ENCODE measurements at places on chromosomes 4 and X. TPM values are rescaled to one million over a fixed set of nuclear protein-coding genes. Genes with fewer than 3 reads are reported as not detected.

GRCh38 chr4:124583797-124584196, 128.7 kb downstream of the ANKRD50 start:
- H3K27ac ChIP-seq = no peak overlapping the region
- H3K27me3 ChIP-seq = no peaks in the 10 kb centered on the region
- no peaks in the 10 kb centered on the region for H3K4me1 ChIP-seq
- no peaks in the 10 kb centered on the region for H3K36me3 ChIP-seq
- no peak for DNase-seq

GRCh38 chrX:150625875-150626274, 57.5 kb downstream of the MTM1 start:
- no peak for DNase-seq
- no peaks in the 10 kb centered on the region for H3K27me3 ChIP-seq
- H3K4me3 ChIP-seq = no peak overlapping the region
- H3K36me3 ChIP-seq = no peaks in the 10 kb centered on the region
- no peak overlapping the region for H3K27ac ChIP-seq

DNA sequence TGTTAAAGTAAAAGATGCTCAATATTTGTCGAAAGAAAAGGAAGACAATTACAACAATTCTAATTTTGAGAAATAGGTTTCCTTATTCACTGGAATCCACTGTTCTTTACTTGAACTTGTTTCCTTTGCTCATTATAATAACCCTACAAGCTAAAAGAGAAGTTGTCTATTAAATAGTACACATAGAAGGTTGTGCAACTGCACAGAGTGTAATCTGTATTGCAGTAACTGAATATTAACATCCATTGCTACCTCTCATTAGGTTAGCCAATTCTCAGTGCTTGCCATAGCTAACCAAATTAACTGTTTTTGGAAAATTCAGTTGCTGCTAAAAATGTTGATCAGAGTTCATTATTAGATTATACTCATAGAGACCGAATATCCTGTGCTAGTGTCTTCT, 120.0 kb downstream of the PDLIM5 start:
- no peaks in the 10 kb centered on the region for H3K36me3 ChIP-seq
- peaks cover 4% of the 10 kb centered on the region for H3K4me1 ChIP-seq
- no peaks in the 10 kb centered on the region for H3K27me3 ChIP-seq
- no peak overlapping the region for H3K4me3 ChIP-seq

- H3K4me1 ChIP-seq = no peaks in the 10 kb centered on the region
- H3K27me3 ChIP-seq = no peaks in the 10 kb centered on the region
- DNase-seq = no peak
- H3K27ac ChIP-seq = no peak overlapping the region
- no peak overlapping the region for H3K4me3 ChIP-seq
- H3K36me3 ChIP-seq = no peaks in the 10 kb centered on the region
Measured at GRCh38 chrX:46965125-46965758, 53.0 kb downstream of the JADE3 start.

GRCh38 chr4:119897260-119897659, 169.4 kb downstream of the MAD2L1 start:
- no peaks in the 10 kb centered on the region for H3K27me3 ChIP-seq
- H3K4me1 ChIP-seq = no peaks in the 10 kb centered on the region
- no peak for DNase-seq
- no peaks in the 10 kb centered on the region for H3K36me3 ChIP-seq
- H3K4me3 ChIP-seq = no peak overlapping the region

- H3K4me3 ChIP-seq = no peak overlapping the region
- no peaks in the 10 kb centered on the region for H3K36me3 ChIP-seq
- peak; percentile 15 for DNase-seq
Measured at GRCh38 chr4:3303565-3303824, 10.7 kb downstream of the RGS12 start.

- no peak for DNase-seq
- no peak overlapping the region for H3K4me3 ChIP-seq
- no peak overlapping the region for H3K27ac ChIP-seq
- H3K4me1 ChIP-seq = no peaks in the 10 kb centered on the region
- no peaks in the 10 kb centered on the region for H3K27me3 ChIP-seq
- peaks cover 2% of the 10 kb centered on the region for H3K36me3 ChIP-seq
Measured at GRCh38 chr4:159360549-159360948, 257.7 kb downstream of the RAPGEF2 start.

GRCh38 chr4:4481399-4481994, 60.4 kb downstream of the STX18 start:
- H3K27ac ChIP-seq = no peak overlapping the region
- no peaks in the 10 kb centered on the region for H3K36me3 ChIP-seq
- no peak for DNase-seq
- no peak overlapping the region for H3K4me3 ChIP-seq
- no peaks in the 10 kb centered on the region for H3K27me3 ChIP-seq

- no peak overlapping the region for H3K27ac ChIP-seq
- no peaks in the 10 kb centered on the region for H3K27me3 ChIP-seq
- no peaks in the 10 kb centered on the region for H3K36me3 ChIP-seq
- no peak for DNase-seq
- no peaks in the 10 kb centered on the region for H3K4me1 ChIP-seq
Measured at GRCh38 chr4:155899891-155900290, 3.6 kb upstream of the TDO2 start.

DNA sequence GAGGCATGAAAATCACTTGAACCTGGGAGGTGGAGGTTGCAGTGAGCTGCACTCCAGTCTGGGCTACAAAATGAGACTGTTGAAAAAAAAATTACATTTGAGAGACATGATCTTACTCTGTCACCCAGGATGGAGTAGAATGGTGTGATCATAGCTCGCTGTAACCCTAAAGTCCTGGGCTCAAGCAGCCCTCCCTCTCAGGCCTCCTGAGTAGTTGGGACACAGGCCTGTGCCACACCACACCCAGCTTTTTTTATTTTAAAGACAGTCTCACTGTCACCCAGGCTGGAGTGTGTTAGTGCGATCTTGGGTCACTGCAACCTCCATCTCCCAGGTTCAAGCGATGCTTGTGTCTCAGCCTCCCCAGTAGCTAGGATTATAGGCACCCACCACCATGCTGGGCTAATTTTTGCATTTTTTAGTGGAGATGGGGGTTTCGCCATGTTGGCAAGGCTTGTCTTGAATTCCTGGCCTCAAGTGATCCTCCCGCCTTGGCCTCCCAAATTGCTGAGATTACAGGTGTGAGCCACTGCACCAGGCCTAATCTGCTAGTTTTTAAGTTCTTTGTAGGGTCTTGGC, 6.1 kb downstream of the RPS3A start:
- no peak overlapping the region for H3K27ac ChIP-seq
- no peak overlapping the region for H3K4me3 ChIP-seq
- no peaks in the 10 kb centered on the region for H3K4me1 ChIP-seq
- H3K36me3 ChIP-seq = peaks cover 2% of the 10 kb centered on the region
- DNase-seq = no peak

Gene SSX3
- total RNA-seq = not detected

Gene CACNA1F
- 0.06 TPM for total RNA-seq

Gene HPGD
- 5.2 TPM for total RNA-seq

Gene SFRP2
- 91.0 TPM for total RNA-seq

Gene BEX5
- total RNA-seq = 5.0 TPM

Gene SHROOM4
- total RNA-seq = 16.4 TPM

Gene SEC31A
- 297 TPM for total RNA-seq
